Hematopoietic multipotent progenitor cell treated with erythropoietin and hydrocortisone succinate and interleukin-3 and kit ligand, for 6 days (in vitro differentiated cells): ENCODE measurements at places on chromosomes 12 and 14.

GRCh38 chr12:105878964-105879363, 259.8 kb downstream of the NUAK1 start:
- no peak for DNase-seq

DNA sequence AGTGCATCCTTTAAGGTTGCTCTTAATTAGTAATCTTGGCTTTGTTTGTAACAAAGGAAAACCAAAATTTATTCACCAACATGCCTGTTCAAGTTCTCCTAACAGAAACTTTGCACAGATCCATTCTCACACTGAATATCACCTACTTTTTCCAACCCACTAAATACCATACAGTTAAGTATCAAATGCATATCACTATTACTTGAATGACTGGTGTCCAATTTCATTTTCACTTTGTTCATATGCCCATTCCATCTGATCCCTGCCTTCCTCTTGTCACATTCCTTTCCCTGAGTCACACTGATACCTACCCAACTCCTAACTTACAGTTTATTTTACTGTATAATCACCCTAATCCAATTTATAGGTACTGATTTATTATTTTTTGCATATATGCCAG, 286.4 kb downstream of the NELL2 start:
- no peak for DNase-seq

- no peak for DNase-seq
Observed at GRCh38 chr12:104649921-104650320, 193.2 kb downstream of the CHST11 start.

- DNase-seq, result no peak
Observed at GRCh38 chr12:19191563-19191962, 62.0 kb downstream of the PLEKHA5 start.

DNA sequence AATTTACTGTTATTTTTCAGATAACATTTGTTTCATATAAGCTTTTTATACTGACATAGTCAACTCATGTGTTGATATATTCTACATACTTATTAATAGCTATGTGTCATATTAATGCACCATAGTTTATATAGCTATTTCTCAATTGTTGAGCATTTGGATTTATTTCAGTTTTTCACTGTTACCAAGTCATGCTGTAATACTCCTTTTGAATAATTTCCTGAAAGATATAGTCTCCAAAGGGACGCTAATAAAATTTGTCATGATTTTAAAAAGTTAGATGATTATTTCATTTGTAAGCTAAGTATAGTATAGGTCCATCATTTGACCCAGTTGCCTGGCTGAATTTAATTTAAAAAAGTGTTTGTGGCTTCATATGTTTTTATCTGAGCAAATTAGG, 47.8 kb downstream of the ATL1 start:
- no peak for DNase-seq

DNA sequence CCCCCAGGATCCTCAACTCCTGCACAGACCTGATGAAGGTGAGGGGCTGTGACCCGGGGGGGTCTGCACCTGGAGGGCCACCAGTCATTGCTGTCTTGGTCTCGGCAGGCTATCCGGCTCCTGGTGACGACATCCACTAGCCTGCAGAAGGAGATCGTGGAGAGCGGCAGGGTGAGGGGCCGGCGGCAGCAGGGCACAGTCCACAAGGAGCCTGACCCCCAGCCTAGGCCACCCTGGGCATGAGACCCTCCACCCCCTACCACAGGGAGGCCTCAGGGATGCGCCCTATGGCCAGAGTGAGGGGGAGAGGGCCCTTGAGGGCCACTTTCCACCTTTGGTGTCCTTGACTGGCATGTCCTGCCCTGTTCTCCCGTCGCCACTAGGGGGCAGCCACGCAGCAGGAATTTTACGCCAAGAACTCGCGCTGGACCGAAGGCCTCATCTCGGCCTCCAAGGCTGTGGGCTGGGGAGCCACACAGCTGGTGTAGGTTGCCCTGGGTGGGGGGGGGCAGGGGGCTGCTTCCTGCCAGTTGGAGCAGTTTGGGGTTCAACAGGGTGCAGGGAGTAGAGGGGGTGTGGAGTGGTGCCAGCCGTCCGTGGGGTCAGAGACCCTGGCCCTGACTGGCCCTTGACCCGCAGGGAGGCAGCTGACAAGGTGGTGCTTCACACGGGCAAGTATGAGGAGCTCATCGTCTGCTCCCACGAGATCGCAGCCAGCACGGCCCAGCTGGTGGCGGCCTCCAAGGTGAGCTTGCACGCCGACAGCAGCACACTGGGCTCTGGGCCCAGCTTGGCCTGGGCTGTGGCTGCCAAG, 25.0 kb downstream of the HIP1R start:
- DNase-seq, result peak; percentile 89

- DNase-seq, result peak; percentile 83
Observed at GRCh38 chr12:53232646-53233461, 845 bp upstream of the RARG start.

DNA sequence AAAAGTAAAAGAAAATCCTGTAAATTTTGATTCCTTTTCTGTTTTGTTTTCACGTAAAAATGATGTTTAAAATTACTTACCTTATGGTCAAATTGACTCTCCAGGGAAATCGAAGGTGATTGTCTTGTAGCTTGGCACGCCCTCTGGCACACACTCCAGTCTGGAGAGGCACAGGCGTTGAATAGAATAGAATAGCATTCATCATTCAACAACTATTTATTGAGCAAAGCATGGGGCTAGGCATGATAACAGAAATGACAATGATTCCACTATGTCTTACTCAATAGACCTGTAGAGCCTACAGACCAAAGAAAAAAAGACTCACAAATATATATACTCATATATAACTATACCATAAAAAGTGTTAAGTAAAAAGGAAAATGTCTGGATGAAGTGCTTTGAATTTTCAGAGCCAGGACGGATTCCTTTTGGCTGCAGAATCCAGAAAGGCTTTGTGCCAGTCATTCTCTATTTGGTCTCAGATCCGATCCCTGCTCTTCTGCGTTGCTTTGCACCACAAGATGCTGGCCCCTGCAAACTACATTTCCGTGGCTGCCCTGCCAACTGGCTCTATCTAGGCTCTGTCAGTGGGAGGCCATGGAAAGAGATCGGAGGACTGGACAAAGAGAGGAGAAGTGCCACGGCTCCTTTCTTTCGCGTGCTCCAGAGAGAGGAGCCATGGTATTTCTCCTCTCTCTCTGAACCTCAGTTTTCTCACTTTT, 231.8 kb downstream of the CRADD start:
- DNase-seq, result no peak

DNA sequence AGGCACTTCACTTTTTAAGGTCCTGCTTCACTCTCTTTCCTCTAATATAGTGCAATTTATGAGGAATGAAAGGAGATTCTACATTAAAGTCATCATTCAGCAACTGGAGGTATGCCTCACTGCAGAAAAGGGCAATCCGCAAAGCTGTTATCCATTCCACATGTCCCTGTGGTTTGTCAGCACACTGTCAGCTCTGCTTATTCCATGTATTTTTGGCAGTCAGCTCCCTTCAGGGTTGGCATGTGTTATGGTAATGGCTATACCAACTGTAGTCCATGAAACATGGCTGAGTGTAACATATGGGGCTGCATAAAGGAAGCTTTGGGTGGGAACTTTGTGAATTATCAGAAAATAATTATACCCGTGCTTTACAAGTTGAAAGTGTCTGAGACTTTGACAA, 154.1 kb downstream of the GALC start:
- DNase-seq, result no peak
